Brain pericyte (primary cell): ENCODE measurements at places on chromosomes 11 and 22.
A peak's percentile ranks its signal among the peaks of the same experiment; 100 is the strongest.

DNA sequence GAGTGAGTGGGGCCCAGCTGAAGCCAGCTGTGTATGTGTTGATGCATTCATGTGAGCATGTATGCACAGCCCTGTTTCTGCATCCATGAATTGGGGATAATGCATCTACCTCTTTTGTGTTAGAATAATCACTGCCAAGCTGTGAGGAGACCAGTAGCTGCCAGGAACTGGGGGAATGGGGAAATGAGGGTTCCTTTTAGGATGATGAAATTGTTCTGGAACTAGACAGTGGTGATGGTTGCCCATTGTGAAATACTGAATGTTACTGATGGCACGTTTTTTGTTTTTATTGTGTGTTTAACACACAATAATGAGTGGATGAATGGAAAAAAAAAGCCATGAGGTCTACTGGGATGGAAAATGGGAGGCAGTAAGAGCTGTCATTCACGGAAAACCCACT is 45.3 kb upstream of the WNT11 start:
- no peak for DNase-seq

DNA sequence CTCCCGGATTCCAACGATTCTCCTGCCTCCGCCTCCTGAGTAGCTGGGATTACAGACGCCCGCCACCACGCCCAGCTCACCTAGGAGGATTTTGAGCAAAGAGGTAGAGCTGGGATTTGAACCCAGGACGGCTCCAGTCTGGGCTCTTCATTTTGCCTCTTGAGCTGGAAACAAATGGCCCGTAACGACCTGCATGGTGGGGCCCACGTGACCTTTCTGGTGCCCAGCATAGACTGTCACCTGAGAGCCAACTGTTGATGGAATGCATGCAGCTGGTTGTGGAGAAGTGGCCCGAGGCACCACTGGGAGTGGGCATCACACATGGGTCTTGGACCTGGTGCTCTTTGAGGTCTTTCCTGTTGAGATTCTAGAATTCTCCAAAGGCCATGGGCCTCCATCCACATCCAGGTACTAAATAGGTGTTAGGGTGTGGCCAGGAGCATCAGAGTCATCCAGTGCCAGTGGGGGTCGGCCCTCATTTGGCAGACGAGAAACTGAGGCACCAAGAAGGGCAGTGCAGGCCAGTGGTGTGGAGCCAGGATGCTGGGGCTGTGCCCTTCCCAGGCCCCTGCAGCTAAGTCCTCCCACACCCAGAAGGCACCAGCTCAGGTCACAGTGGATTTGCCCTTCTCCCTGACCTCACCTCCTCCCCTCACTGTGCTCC is 3.9 kb downstream of the ATF4 start:
- DNase-seq, result no peak

DNA sequence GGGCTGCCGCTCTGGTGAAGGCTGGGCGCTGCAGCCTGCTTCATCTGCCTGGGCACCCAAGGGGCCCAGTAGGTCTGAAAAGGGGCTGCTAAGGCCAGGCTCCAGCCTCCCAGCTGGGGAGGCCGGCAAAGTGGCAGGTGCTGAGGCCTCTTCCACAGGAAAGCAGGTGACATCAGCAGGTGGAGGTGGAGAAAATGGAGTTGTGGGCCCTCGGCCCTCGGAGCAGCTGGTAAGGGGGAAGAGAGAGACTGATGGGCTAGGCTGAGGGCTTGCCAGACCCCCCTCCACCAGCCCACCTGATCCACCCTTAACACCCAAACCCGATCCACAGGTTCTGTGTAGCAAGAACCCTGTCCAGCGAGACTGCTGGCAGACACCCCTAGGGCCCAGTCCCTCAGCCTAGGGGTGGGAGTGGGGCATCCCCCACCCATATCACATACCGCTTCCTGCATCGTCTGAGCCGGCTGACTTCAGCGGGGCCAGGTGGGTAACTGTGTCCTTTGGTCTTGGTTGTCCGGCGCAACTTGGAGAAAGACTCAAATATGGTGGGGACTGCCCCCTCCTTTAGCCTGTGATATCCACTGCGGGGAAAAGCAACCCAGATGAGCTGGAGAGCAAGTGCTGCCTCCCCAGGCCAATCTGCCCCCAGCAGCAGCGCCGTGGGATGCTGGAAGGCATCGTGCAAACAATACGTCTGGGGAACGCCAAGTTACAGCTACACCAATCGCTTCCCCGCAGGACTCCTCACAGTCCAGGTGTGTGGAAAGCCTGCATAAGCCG is 1.5 kb downstream of the THAP7 start:
- DNase-seq, result no peak

DNA sequence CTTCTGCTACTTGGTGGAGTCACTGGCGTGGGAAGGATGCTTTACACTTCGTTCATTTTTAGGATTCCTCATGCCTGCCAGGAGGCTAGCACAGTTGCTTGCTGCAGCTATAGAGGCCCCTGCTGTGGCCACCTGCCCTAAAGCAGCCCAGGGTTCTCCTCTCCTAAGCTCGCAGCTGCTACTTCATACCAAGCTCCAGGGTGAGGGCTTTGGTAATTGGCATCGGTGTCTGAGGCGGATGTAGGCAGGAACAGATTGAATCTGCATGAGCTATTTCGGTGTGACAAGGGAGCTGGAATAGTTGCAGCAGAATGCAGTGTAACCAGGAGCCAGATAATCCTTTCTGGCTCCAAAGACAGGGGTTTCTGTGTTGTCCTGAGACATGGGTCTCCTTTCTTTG is 133.1 kb downstream of the MICAL2 start:
- DNase-seq, result no peak

DNA sequence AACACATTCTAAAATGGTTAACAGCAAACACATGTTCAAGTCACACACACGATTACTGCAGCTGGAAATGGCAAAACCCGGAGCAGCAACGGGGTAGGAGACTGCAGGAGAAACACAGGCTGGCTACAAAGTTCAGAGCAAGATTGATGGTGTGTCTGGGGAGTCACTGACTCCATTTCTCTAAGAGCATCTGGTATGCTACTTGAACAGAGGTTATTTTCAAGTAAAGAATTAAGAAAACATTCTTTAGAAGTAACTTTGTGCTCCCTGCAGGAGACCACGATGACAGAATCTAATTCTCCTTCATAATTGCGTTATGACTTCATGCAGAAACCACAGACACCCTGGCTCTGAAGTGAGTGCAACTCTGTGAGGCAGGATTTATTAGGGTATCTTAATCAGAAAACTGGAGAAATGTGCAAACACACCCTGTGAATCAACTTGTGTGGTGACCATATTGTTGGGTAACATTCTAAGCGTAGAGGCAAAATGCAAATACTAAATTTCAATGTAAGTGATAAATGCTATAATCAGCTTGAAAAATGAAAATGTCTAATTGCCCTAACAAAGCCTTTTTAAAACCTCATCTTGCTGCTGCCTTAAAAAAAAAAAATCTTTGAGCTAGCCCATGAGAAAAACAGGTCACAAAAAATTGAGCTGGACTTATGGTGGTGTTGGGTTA is 303.0 kb downstream of the CADM1 start:
- DNase-seq, result no peak

- no peak for DNase-seq
Measured at GRCh38 chr11:75268626-75269366, 28.2 kb downstream of the TPBGL start.

DNA sequence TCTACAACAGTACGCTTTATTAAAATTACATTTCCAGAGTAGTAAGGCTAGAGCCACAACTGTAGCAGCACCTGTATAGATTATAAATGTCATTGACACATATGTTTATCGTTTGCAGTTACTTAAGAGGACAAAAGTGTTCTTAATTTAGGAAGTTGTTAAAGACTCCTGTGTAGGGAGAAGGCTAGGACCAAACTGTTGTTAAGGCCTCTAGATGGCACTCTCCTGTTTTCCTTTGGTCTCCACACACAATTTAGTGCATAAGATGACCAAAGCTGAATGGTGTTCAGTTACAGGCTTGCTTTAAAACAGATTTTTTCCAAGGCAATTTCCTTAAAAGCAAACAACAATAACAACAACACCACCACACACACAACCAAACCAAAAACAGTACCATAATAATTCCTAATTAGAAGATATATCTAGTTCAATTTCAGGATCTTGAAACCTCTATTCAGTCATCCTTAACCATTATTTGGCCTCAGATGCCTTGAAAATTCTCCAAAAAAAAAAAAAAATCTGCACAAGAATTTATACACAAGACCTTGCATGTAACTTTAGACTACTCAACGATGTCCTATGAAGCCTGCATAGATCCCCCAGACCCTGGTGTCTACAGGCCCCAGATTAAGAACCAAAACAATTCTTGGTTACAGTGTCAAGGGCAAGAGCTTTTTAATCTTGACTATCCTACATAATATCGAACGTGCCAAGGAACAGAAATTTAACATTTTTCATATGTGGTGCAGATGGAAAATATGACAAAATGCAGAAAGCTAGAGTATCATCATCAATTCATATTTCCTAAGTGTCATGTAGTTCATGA is 42.6 kb upstream of the APOA1 start:
- peak; percentile 29 for DNase-seq

DNA sequence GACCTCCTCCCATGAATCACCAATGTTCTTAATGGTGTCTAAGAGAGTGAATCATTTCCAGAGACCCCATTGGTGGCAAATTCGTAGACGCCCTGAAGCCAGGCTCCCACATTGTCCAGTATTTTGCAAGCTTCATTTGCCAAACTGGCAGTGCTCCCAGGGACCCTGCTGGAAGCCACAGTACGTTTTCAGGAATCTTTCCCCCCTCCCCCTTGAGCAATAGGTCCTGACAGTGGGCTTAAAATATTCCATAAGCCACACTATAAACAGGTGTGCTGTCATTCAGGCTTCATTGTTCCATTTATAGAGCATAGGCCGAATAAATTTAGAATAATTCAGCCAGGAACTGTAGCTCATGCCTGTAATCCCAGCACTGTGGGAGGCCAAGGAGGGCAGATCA is 125.3 kb downstream of the MORC2 start:
- DNase-seq, result no peak

- peak; percentile 76 for DNase-seq
Measured at GRCh38 chr22:23113067-23113846, 28.5 kb downstream of the RSPH14 start.
